H7 (cell line): ENCODE measurements at places on chromosomes 11 and 22. TPM values are rescaled to one million over a fixed set of nuclear protein-coding genes. Genes with fewer than 3 reads are reported as not detected.

The NTM gene
- total RNA-seq = 2.7 and 4.7 TPM in 2 replicates

- no peak for DNase-seq
These were observed 121.5 kb downstream of the CCDC34 start for GRCh38 chr11:27241311-27242122.

DNA sequence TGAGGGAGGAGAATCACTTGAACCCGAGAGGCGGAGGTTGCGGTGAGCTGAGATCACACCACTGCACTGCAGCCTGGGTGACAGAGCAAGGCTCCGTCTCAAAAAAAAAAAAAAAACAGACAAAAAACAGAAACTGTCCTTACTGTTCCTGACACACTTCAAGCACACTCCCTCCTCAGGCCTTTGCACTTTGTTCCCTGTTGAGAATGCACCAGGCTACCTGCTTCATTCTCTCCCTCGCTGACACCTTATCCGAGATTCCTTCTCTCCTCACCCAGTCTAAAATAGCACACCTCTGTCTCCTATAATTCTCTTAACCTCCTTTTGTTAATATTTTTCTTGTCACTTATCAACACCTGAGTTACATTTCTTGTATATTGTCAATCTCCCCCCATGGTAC, 32.3 kb upstream of the TECTA start:
- no peak for DNase-seq

DNA sequence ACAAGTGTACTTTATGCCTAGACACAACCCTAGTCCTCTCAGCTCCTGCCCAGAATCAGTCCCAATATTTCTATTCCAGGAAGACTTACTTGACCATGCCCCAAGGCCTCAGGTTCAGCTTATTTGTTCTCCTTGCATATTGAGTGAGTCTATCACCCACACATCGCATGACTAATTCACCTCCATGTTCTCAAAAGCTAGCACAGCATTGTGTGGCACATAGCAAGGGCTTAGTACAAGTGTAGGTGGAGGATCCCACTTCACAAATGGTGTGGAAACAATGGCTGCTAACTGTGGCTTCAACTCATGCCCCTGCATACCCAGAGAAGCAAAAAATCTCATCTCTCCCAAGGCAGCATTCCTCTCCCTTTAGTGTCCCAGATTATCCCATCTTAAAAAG, 602.6 kb upstream of the API5 start:
- DNase-seq = no peak

GRCh38 chr22:43017525-43018460, 2.8 kb upstream of the PACSIN2 start:
- no peak for DNase-seq

DNA sequence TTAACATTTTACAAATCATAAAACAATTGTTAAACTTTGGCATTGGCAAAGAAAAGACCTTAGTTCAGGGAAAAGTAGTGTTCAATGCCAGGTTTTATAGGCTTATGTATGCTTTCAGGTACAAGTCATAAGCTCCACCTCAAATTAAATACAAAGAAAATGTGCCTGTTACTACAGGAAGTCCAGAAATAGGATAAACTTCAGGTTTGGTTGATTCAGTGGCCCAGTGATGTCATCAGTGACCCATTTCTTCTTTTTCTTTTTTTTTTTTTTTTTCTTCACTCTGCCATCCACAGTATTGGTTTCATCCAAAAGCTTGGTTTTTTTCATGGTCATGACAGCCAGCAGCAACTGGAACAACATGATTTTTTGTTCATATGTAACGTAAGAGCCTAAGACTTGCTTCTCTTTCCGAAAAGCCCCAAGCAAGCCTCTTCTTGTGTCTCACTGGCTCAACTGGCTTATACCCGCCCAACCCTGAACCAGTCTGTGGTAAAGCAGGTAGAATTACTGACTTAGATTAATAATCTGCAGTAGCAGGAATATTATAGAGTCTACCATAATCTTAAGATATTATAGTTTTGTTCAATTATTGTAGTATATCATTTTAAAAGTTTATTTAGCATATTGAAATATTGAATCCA, 46.2 kb downstream of the TTC17 start:
- no peak for DNase-seq

DNA sequence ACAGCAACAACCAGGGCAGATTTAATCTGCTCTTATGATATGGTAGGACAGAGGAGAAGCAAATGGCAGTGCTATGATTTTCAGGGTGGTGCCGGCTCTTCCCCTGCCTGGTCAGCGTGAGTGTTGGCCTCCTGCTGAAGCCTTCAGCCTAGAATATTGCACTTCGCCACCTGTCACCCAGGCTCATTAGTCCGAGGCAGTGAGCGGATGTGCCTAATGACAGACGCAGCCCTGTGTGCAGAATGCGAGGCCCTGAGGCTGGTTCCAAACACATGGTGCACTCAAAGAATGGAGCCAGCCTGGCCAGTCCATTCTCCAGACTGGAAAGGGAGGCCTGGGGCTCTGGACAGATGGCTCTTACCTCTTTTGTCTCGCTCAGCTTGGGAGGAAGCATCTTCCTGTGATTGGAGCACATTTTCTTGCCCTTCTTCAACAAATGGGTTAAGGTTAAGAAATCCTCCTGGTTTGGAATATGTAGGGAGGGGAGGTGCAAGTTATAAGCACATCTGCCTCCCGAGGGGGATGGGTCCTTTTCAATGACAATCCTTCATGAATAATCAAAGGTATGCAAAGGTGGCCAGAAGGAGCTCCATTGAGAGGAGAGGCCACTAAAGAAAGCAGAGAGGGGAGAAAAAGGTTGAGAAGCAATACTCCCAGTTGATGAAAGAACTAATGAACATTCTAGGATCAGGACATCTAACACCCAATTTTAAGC, 39.7 kb upstream of the GALNT18 start:
- DNase-seq = peak; percentile 26
